Posterior cingulate gyrus (tissue), 11 donors: ENCODE measurements at places on chromosomes 6 and 20.

GRCh38 chr6:2464641-2465040, 219.2 kb upstream of the GMDS start:
- no peak for DNase-seq

- peak; percentile 80 for DNase-seq
Measured at GRCh38 chr20:25407311-25408169, at the start of gene GINS1. Gene GINS1, plus strand, starts transcription at chr20:25407673. Its CDS starts 148 bp downstream, at chr20:25407821.

- no peak for DNase-seq
Measured at GRCh38 chr6:162868397-162868796, 140.6 kb downstream of the PACRG start.

DNA sequence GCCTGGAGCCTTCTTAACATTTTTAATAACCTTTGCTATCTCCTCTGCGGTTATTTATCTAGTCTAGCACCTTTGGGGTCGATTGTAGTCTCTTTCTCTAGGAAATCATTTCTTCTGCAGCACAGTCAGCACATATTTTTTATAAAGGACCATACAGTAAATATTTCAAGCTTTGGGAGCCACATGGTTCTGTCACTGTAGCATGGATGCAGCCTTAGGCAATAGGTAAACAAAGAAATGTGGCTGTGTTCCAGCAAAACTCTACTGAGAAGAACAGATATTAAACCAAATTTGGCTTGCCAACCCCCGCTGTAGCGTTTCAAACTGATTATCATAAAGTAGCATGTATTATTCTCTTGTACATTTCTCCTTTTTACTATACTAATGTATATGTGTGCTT, 95.7 kb downstream of the SLC23A2 start:
- DNase-seq = no peak

- DNase-seq = no peak
Measured at GRCh38 chr6:79396625-79397024, 140.6 kb downstream of the LCA5 start.

- DNase-seq = no peak
Measured at GRCh38 chr6:168374051-168374502, 54.5 kb upstream of the DACT2 start.

- DNase-seq = no peak
Measured at GRCh38 chr6:11025921-11026635, 18.0 kb downstream of the ELOVL2 start.

DNA sequence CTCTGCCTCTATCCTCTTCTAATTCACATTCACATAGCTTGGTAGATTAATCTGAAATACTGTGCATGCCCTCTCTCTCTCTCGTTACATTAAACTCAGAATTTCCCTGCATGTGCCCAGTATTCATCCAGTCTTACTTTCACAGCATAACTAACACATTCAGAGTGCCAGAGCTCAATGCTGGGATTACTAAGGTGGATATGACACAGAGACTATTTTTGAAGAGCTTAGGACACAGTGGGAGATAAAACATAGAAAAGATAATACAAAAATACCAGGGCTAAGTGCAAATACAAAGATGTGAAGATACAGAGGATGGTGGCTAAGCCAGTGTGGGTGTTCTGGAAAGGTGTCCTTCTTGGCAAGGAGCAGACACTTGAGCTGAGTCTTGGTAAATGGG, 6.3 kb downstream of the SYNE1 start:
- DNase-seq = no peak

DNA sequence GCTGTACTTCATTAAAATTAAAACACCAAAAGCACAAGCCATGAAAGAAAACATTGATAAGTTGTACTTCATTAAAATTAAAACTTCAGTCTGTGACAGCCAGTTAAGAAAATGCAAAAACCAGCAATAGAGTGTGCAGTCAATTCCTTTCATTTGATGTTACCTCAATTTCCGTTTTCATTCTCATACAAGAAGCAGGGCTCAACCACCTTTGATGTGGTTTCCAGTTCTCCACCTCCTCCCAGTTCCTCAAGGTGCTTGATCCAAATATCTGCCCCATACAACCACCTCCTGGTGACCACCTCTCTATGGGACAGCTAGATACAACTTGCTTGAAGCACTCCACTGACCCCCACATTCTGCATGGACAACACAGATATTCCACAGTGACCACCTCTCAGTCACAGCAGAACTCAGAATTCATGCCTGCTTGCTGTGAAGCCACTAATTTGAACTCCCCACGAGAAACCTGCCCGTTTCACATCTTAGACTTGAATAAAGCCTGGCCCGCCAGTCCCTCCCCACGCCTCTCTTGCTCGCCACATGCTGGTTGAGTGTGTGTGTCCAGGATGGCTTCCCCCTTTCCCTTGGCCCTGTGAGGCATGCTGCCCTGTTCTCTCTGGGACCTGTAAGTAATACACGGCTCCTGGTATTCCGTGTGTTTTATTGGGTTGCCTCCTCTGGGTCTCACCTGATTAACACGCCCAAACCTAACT, 66.1 kb downstream of the FAM50B start:
- DNase-seq = no peak

DNA sequence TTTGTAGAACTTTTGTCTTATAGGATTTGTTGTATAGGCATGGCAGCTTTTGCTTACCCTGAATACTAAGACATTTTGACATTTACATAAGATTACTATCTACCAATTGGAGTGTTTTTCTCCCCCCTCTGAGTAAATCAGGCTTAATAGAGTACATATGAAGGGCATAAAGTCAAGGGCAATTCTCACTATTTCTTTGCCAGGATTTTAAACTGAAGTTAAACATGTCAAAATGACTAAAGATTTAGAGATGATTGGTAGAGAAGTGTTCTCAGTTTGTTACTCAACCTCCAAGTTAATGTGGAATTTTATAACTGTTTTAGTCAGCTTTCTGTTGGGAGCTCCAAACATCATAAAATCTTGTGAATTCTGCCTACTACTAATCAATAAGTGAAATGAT, 157.8 kb downstream of the CDKAL1 start:
- DNase-seq = no peak

DNA sequence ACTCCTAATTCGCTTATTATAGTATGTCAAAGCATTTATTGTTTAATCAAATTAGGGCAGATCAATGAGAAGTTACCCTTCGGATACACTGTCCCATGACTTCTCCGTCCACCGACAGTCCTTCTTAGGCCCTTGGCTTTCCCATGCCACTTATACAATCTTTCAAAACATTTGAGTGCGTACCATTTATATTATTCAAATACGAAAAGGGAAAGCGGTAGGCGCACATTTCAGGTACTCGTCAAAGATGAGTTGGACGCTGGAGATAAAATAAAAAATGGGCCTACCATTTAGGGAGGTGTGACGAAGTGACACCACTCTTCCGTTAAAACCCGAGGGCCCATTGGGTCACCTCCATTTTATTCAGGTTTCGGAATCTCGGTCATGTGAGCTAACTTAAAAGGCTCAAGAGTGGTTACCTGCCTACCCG, 542 bp upstream of the AFG1L start:
- no peak for DNase-seq

DNA sequence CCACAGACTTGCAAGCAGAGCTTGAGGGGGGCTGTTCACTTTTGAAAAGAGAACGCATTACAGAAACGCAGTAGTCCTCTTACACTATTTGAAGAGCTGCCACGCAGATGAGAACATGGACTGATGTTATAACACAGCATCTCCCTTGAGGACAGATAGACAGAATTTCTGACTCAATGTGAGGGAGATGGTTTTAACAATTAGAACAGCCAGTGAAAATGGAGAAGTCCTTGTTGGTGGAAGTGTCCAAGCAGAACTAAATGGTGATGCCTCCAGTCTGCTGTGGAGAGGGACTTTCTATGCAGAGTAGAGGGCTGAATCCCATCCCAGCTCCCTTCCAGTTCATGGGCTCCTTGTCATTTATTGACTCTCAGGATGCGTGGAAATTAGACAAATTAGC, 100.0 kb downstream of the RREB1 start:
- DNase-seq = no peak

GRCh38 chr6:39804466-39805065, 12.4 kb downstream of the DAAM2 start:
- DNase-seq = no peak

GRCh38 chr6:112330071-112330878, 16.9 kb upstream of the RFPL4B start:
- no peak for DNase-seq

GRCh38 chr6:111551521-111552231, 54.0 kb downstream of the TRAF3IP2 start:
- DNase-seq = no peak

DNA sequence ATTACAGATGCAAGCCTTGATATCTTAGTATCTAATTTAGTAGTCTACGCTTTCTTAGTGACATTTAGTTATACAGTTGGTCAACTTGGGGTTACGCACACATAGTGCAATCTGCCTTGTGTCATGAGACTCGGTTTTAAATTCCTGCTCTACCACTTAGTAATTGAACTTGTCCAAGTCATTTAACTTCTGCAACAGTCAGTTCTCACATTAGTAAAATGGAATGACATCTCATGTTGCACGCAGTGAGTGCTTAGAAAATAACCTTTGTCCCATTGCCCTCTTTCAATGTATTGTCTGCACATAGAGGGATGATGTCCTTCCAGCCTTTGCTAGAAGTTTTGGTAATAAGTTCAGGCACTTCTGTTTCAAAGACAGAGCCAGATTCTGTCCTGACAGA, 48.6 kb downstream of the TMEM170B start:
- DNase-seq = no peak

DNA sequence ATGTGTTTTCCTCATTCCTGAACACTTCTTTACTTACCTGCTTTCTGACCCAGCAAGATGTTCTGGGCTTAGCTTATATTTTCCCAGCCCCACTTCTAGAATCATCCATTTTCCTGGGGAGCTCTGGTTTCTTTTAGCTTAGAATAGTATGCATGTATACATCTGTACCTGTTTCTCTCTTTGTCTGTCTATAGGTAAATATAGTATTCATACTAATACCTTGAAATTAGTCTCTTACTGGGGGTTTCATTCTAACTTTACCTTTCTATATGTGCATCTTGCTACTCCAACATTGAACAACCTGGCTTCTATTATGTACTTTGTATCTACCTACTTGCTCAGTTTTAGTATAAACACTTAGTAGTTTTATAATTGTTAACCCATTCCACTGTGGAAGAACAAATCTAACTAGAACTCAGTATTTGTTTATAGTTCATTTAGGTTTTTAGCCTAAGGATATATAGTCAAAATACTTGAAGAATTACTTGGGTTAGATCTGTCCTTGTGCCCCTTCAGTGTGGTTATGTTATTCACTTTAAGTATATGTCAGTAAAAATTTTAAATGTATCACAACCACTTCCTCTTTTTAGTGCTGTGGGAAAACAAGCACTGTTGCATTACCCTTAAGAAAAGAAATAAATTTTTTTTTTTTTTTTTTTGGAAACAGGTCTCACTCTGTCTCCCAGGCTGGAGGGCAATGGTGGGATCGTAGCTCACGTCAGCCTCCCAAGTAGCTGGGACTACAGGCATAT, 54.0 kb downstream of the ASXL1 start:
- no peak for DNase-seq

DNA sequence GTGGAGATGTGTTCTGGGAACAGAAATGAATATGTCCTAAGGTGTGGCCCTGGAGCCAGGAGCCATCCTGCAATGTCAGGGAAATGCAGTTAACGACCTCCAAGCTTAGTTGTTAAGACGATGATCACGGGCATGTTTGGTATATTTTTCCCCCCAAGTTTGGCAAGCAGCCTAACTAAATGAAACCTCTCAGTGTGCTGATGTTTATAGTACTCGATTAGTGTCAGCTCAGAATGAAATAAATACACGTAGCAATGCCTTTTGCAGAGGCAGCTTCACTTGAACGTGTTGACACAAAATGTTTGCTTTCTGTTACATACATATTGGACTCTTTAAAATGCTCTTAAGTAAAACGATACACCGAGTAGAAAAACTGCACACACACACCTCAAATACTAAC, 76.2 kb upstream of the OLIG3 start:
- no peak for DNase-seq

- DNase-seq = no peak
Measured at GRCh38 chr20:37598575-37599342, 71.1 kb upstream of the BLCAP start.

DNA sequence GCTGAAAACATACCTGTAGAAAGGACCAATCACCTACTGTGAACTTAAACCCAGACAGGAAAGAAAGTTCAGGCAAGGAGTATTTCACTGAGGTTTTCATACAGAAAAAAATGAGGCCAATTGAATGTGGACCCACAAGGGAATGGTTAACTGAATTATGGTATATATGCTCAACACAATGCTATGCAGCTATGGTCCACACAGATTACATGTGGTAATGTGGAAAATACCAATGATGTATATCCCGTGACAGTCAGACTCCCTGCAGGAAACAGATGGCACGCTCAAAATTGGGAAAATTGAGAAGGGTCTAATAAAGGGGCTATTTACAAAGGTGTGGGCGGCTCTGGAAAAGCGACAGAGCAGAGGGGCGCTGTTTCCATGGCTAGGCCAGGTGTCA, 47.1 kb upstream of the PIM1 start:
- DNase-seq = no peak

DNA sequence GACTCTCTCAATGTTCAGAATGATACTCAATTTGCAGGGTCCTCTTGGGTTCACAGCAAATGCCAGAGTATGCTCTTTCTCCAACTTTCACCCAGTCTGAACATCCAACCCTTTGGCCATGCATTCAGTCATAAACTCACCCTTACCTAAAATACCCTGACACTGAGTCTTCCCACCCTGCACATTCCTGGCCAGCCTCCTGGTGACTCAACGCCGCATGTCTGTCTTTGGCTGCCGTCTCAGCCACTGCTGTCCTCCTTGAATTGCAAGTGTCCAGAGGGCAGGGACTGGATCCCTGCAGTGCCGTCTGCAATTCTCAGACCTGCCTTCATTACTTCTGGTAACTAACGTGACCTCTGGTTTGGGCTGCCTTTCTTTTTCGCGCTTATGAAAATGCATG, 593.4 kb downstream of the QKI start:
- DNase-seq = no peak

DNA sequence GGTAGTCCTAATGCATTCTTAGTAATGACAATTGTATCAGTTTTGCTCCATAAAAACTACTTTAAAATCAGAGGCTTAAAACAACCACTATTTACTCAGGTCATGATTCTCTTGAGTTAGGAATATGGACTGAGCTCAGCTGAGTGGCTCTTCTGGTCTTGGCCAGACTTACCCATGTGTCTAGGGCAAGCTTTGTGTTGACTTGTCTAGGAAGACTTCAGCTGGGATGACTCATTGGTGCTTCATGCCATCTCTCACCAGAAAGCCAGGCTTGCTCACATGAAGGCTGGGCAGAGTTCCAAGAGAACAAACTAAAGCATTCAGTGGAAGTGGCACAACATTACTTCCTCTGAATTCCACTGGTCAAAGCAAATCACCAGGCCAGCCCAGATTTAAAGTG, 155.3 kb downstream of the DHX35 start:
- DNase-seq = no peak

DNA sequence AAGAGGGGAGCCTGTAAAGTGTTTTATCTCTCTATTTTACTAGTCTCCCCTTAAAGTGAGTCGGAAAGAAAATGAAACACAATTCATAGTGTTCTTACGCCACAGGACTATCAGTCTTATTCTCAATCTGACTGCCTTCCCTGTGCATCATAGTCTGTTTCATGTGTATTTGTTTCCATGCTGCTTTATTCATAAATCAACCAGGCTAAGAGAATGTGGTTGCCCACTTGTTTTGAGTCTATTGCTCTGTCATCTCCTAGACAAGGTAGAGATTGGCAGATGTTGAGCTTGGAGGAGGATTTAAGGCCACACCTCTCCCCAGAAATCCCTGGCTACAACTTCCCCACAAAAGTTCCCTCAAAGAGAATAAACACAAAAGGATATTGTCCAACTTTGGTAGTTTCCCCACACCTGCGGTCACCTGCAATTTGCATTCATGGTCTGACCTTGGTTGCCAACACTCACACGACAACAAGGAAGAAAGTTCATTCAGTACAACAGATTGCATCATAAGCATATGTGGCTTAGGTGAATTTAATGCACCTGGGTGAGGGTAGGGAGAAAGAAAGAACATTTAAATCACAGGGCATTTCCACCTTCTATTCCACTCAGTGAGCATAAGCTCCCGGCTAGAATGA, 167.1 kb upstream of the FBXL4 start:
- no peak for DNase-seq
